ENCODE measurements at places on chromosomes 1 and 21.
A peak's percentile ranks its signal among the peaks of the same experiment; 100 is the strongest.

DNA sequence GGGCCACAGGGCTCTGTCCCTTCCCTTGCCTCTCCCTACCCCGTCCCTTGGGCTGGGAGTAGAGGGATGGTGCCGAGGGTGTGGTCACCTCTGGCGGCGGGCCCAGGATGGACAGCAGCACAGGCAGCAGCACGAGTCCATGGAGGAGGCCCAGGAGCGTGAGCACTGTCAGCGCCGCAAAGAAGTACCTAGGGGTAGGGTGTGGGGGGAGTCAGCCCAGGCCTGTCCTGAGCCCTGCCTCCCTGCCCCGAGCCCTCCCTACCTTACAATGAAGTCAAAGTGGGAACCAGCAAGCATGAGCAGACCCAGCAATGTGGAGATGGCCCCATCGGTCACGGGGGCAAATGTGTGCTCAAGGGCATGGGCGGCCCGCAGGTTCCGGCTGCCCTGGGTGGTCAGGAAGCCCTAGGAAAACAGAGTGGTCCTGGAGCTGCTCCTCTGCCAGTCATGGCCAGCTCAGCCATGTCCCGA is 14.7 kb downstream of the BTBD19 start:
- DNase-seq, result no peak

DNA sequence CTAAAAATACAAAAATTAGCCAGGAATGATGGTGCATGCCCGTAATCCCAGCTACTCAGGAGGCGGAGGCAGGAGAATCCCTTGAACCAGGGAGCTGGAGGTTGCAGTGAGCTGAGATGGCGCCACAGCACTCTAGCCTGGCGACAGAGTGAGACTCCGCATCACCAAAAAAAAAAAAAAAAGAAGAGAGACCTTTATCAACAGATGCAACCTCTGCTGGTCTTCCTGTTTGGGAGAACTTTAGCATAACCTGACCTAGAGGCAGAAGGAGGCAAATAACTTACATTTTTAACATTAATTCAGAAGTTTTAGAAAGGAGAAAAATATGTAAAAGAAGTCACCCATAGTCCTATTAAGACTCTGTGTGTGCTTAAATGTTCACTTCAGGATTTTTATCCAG is 32.4 kb downstream of the SLAMF1 start:
- no peak for DNase-seq

DNA sequence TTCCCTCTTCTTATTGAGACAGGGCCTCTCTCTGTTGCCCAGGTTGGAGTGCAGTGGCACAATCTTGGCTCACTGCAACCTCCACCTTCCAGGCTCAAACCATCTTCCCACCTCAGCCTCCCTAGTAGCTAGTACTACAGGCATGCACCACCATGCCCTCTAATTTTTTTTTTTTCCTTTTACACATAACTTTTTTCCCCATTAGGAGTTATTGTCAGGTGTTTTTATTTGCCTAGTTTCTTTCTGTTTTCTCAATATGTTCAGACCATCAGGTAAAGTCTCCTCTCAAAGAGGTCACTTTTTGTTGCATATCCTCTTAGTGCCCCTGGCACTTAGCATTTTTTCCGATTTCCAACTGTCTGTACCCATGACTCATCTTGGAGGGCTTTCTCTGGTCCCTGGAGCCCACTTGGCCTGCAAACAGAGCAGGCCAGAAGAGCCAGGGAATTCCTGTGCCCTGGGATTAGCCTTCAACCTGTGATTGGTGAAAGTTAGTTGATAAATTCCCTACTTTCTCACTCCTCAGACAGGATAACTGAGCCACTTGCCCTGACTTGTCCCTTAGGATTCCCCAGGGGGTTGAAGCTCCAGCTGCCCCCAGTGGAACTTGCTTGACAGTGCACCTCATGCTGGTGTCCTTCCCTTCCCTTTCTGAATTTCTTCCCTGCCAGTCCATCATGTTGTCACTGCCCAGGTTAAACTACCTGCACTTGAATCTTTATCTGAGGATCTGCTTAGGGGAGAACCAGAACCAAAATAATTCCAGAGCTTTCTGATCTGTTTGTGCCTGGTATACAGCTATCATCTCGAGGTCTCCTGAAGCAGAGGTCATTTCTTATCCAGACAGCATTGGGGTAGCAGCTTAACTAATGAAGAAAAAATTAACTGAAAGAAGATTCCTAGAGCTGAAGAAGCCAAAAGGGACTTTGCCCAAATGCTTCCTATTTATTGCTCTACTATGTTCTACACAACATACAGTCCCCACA is 2.4 kb downstream of the NTPCR start:
- peak; percentile 38 for DNase-seq

- no peak for DNase-seq
Measured at GRCh38 chr1:153460551-153460950, at the start of gene S100A7. S100A7 (minus strand) TSS chr1:153460651; CDS start chr1:153459013, 1,638 bp downstream.
